ENCODE measurements at places on chromosomes 12 and 14.

GRCh38 chr14:66645716-66646115 lies 137.8 kb downstream of the GPHN start:
- no peak for DNase-seq

DNA sequence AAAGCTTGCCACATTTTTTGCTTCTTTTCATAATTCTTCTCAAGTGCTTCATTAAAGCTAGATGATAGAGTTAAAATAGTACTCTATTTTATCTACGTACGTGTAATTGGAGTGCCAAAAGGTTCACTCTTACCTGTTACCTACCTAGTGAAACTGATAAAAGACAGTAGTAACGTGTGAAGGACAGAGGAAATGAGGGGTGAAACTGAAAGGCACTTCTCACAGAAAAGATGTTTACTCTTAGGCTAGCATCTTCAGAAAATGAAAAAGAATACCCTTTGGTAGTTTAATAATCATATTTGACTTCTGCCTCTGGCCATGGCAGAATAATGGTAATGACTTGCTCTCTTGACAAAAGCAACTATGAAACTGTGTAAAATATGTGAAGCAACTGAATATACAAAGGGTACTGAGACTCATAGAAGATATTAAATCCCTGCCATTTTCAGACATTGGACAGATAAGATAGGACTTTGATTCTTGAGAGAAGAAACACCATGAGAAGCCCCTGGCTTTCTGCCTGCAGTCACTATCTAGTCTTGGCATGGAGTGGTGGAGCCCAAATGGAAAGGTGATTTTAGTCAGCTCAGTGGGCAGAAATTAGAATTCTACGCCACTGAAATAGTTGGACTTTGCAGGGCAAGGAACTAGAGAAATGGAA lies 6.3 kb upstream of the EVL start:
- no peak for DNase-seq

DNA sequence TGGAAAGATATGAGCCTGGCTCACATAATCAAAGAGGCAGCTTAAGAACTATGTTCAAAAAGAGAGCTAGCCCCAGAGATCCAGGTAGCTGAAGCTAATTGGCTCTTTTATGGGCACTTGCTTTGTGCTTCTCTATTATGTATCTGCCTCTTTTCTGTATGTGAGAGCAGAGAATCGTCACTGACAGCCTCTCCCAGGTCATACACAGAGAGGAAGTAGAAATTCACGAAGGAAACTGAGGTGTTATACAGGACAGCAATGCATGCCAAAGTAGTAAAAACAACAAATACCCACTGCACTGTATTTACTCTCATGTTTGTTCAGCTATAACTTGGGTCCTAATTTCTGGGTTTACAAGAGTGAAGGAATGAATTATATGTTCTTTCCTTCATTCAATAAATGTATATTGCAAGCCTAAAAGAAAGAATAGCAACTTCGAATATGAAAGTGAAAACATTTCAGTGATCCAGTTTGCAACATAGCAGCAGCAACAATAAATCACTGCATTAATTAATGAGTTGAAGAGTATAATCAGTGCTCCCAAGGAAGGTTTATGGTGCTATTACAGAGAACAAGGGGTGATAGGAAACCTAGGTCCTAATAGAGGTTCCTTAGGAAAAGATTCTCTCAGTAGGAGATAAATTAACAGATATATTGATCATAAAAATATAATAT lies 47.1 kb upstream of the ATXN7L3B start:
- DNase-seq = no peak

- DNase-seq = no peak
These were observed 44.5 kb downstream of the HECTD1 start for GRCh38 chr14:31162910-31163649.

- peak; percentile 82 for DNase-seq
These were observed 11.8 kb upstream of the TTC7B start for GRCh38 chr14:90827919-90828610.
